ENCODE measurements at places on chromosomes 16 and 17. TPM values are rescaled to one million over a fixed set of nuclear protein-coding genes. Genes with fewer than 3 reads are reported as not detected.

Gene CCDC200
- 0.31 TPM for total RNA-seq

Gene RAB40B
- 0.63 TPM for total RNA-seq

Gene KRT33B
- not detected for total RNA-seq

Gene MYH2
- total RNA-seq = not detected

Gene IRX6
- total RNA-seq = under 0.01 TPM

Gene TBX2
- 0.10 TPM for total RNA-seq

Gene TSNAXIP1
- total RNA-seq = 0.42 TPM

Gene SPNS2
- total RNA-seq = 0.10 TPM

Measured in mononuclear cell (primary cell).